Heart left ventricle (tissue), 16 donors: ENCODE measurements at places on chromosomes 6 and 20. TPM values are rescaled to one million over a fixed set of nuclear protein-coding genes. Genes with fewer than 3 reads are reported as not detected.

The SPEF1 gene
- polyA plus RNA-seq: 0.17 TPM

The FAM209A gene
- polyA plus RNA-seq: not detected

- no peak for DNase-seq
Observed at GRCh38 chr6:99833034-99833433, 161.0 kb downstream of the MCHR2 start.

The EBF4 gene
- polyA plus RNA-seq: 2.9 TPM

The SMIM26 gene
- 190 TPM for polyA plus RNA-seq

The MOG gene
- 2.9 TPM for polyA plus RNA-seq

GRCh38 chr6:111865049-111865585, 8.1 kb downstream of the FYN start:
- no peak for DNase-seq

- no peak for DNase-seq
Observed at GRCh38 chr20:28562510-28562898, 2695.0 kb upstream of the DEFB115 start.

DNA sequence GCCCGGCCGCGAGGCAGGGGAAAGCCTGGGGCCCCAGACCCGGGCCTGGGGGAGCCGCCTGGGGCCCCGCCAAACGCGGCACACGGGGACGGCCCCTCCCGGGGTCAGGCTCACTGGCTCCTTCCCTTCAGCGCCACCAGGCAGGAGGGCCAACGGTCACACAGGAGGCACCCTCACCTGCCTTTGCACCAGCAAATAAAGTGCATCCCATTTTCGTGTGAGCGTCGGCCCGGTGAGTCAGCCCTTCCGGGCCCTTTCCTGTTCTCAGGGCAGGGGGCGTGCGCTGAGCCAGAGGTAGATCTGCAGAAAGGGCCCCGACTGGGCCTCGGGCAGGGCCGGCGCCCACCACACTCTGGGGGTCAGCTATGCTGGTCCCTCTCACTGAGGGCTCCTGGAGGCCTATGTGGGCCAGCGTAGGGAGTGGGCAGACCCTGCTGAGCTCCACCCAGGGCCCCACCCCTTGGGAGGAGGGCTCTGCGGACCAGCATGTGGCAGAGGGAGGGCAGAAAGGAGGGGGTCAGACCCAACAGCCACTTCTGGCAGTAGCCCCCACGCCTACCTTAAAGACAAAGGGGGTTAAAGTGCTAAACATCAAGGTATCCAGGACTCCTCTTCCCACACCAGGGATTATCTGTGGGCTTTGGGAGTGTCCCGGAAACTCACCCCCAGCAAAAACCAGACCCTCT, 931 bp upstream of the UCKL1 start:
- no peak for DNase-seq

GRCh38 chr20:56690531-56691175, 61.5 kb downstream of the TFAP2C start:
- DNase-seq: no peak

DNA sequence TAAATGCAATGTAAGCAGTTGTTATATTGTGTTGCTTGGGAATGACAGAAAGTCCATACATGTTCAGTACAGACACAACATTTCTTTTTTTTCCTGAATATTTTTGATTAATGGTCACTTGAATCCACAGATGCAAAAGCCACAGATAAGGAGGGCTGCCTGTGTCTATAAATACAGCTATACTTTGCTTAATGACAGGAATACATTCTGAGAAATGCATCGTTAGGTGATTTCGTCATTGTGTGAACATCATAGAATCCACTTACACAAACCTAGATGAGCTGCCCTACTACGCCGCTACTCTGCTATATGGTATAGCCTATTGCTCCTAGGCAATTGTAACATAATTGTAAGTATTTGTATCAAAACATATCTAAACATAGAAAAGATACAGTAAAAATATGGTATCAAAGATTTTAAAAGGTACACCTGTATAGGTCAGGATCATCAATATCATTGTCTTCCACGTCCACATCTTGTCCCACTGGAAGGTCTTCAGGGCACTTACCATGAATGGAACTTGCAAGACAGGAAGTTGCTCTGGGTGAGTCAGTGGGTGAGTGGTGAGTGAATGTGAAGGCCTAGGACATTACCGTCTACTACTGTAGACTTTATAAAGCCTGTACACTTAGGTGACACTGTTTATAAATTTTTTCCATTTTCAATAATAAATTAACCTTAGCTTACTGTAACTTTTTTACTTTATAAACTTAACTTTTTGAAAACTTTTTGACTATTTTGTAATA, 27.9 kb upstream of the POPDC3 start:
- DNase-seq: no peak

DNA sequence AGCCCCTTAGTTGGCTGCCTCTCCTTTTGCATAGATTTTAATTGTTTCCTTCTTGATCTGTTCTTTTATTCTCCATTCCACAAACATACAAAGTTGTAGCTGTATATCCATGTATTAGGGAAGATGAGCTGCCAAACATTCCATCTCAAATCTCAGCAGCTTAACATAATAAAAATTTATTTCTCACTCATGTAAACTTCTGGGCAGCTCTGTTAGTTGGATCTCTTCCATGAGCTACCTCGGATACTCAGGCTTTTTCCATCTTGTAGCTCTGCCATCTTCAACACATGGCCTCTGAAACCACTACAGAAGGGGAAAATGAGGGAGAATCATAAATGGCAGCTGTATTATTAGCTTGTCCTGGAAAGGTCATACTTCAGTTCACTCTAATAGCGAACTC, 149.4 kb upstream of the BMP2 start:
- no peak for DNase-seq

- no peak for DNase-seq
Observed at GRCh38 chr6:159590835-159591234, 102.2 kb downstream of the SOD2 start.

DNA sequence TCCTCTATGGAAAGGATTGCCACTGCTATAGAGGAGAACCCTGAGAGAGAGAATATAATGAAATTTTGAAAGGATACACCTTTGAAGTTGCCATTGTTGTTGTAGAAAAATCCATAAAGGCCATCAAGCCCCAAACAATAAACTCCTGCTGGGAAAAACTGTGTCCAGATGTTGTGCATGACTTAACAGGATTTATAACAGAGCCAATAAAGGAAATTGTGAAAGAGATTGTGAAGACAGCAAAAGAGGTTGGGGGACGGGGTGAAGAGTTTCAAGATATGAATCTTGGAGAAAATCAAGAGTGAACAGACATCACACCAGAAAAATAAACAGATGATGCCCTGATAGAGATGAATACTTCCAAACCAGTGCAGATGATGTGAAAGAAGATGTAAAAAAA, 396.4 kb downstream of the BCKDHB start:
- DNase-seq: no peak

The GJA1 gene
- 121 TPM for polyA plus RNA-seq

DNA sequence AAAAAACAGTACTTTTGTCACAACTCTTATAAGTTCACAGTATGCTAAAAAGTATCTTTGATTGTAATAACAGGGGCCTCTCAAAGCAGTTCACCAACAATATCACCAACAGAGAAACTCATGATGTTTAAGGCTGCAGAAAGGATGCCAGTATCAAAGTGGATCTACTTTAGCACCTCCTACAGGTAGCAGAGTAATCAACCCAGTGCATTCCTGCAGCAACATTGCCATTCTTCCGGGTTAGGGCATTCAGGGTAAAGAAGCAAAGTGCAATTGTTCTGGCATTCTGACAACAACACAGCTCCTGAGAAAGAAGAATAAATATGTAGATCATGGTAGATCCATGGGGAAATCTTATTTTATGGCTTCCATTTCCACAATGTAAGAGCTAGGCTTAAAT, 7.6 kb upstream of the SLC17A4 start:
- DNase-seq: no peak

- DNase-seq: no peak
Observed at GRCh38 chr6:79694623-79695343, 63.7 kb downstream of the SH3BGRL2 start.

The CD93 gene
- polyA plus RNA-seq: 9.2 TPM

The PRDM1 gene
- 0.36 TPM for polyA plus RNA-seq

The MGME1 gene
- polyA plus RNA-seq: 8.9 TPM

DNA sequence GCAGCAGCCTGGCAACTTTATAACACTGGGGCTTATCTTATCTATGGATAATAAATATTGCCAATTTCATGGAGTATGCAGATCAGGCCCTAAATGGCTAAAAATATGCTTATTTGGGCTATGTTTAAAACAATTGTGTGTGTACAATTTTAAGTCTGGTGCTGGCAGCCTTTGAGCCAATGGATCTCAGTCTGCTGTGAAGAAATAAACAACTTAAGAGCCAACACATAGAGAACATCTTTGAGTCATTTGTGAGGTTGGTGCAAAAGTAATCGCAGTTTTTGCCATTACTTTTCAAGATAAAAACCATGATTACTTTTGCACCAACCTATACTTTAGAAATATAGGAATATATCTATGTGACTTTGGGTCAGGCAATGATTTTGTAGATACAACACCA, 129.1 kb upstream of the CARMIL1 start:
- DNase-seq: no peak

The PTPRA gene
- 6.1 TPM for polyA plus RNA-seq

The DNMT3B gene
- polyA plus RNA-seq: 0.69 TPM

The PI3 gene
- polyA plus RNA-seq: 0.47 TPM

The DLK2 gene
- 8.1 TPM for polyA plus RNA-seq

GRCh38 chr6:103396768-103397167, 1463.0 kb downstream of the HACE1 start:
- no peak for DNase-seq

DNA sequence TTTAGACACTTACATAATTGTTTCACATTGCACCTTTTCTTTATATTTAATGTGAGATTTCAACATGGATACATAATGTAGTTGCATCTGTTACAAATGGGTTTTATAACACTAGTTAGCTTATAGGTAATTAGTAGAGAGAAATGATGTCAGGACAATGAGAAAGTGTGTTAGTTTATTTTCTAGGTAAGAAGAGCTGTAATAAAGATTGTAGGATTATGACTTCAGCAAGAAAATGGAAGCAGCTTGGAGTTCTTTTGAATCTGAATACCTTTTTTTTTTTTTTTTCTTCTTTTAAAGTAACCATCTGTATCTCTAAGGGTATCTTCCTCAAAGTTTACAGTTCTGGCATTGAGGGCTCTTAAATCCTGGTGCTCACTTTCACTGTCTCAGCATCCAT, 35.3 kb downstream of the CD2AP start:
- no peak for DNase-seq

GRCh38 chr6:166325383-166326042, 16.8 kb downstream of the SFT2D1 start:
- no peak for DNase-seq

- peak; percentile 93 for DNase-seq
Observed at GRCh38 chr20:63955827-63956663, at the start of gene UCKL1. Gene UCKL1 (minus strand): TSS chr20:63956416. CDS start chr20:63956372, 44 bp downstream.

The CLVS2 gene
- 0.01 TPM for polyA plus RNA-seq

The MROH8 gene
- polyA plus RNA-seq: 3.5 TPM

- DNase-seq: no peak
Observed at GRCh38 chr20:24894488-24894887, 54.6 kb upstream of the CST7 start.

DNA sequence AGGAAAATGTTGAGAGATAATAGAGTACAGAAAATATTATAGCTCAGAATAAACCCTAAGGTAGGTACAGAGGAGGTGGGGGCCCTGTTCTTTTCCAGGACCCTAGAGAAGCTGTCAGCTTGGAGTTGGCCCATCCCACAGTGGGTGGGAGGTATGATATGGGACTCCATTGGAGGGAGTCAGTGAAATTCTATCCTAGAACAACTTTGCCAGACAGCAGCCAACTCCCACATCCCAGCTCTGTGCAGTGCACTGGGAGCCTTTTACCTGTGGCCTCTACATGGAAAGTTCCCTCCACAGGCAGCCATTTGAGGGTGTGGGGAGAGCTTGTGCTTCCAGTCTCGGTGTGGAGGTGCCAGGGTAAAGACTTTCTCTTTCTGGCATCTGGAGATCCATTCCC, 36.8 kb upstream of the CLIC5 start:
- no peak for DNase-seq

- DNase-seq: no peak
Observed at GRCh38 chr6:45832063-45832462, 183.6 kb downstream of the CLIC5 start.

- DNase-seq: no peak
Observed at GRCh38 chr6:155054491-155055250, 59.6 kb downstream of the TIAM2 start.

GRCh38 chr6:26126394-26127235, 39.4 kb downstream of the HFE start:
- no peak for DNase-seq

DNA sequence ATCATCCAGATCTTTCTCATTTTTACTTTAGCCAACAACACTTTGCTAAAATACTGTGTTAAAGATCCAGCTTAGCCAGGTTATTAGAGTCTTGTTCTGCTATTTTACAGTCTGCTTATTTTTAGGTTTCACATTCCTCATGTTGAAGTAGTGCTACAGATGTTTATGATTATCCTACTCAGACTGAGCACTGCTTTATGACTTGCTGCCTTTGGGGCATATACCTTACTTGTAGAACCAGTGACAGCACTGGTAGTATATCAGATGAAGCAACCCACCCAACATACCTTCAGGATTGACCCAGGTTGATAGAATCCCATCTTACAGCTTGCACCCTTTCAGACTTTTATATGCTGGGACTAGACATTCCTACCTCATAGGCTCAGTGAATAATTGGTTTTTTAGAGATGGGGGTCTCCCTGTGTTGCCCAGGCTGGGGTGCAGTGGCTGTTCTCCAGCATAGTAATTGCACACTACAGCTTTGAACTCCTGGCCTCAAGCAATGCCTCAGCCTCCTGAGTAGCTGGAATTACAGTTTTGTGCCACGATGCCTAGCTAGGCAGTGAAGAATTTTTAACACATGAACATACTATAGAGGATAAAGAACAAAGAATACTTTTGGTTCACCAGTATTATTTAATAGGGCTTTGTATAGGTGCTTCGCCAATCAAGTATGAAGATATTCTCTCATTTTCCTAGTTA, 63.8 kb upstream of the DYNLRB1 start:
- no peak for DNase-seq

GRCh38 chr20:44234566-44235317, 12.4 kb upstream of the GDAP1L1 start:
- no peak for DNase-seq

DNA sequence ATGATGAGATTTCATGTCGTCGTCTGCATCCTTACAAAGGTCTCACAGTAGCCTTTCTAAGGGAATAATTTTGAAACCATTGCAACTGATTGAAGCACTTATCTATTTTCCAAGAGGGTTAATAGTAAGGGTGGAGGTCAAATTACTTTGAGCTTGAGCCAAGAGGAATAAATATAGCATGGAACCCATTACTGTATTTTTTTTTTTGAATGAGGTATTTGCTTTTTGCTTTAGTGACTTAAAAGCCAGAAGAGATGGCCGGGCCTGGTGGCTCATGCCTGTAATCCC, 78.3 kb downstream of the SCAND1 start:
- DNase-seq: no peak

GRCh38 chr6:34070315-34071135, 75.4 kb downstream of the GRM4 start:
- DNase-seq: no peak
